ENCODE measurements at places on chromosomes 5 and 9.

- DNase-seq = no peak
Measured at GRCh38 chr5:30956251-30956650, 237.2 kb upstream of the CDH6 start.

GRCh38 chr9:104923740-104924139, 4.2 kb downstream of the ABCA1 start:
- no peak for DNase-seq

DNA sequence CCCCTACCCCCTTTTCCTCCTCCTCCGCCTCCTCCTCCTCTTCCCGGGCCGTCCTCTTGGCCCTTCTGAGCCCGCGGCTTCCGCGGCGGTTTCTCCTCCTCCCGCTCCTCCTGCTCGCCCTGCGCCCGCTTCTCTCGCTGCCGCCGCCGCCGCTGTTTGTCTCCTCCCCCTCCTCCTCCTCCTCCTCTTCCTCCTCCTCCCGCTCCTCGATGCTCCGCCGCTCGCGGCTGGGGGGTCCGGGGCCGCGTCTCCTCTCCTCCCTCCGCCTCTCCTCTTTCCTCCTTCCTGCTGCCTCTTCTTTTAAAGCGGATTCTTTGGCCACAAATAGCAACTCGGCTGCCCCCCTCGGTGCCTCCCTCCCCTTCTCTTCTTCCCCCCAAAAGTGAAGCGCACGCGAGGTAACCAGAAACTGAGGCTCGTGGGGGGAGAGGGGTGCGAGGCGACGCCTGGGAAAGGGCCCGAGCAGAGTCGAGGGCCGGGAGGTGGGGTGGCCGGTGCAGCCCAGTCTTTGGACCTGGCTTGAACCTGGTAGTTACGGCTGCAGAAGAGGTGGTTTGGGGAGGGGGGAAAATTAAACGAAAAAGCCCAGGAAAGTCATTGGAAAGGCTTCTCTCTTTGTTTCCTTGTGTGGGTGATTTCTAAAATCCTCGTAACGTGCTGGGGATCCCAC, 1058.5 kb upstream of the DMAC1 start:
- DNase-seq = peak; percentile 34

DNA sequence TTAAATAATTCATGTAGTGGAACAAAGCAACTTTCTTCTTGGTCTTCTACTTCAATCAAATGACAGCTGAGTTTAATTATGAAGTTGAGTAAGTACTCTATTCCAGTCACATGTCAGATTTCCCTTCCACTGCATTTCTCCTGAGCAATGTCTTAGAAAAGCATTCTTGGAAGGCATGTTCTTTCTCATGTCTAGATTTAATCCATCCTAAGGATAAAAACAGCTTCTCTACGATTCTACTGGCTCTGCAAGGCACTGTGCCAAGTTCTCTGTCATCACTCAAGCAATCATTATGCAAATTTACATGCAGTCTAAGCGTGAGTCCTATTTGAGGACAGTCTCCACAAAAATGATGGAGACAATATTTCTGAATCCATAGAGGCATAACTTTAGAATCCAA, 142.4 kb downstream of the YIPF5 start:
- DNase-seq = no peak

DNA sequence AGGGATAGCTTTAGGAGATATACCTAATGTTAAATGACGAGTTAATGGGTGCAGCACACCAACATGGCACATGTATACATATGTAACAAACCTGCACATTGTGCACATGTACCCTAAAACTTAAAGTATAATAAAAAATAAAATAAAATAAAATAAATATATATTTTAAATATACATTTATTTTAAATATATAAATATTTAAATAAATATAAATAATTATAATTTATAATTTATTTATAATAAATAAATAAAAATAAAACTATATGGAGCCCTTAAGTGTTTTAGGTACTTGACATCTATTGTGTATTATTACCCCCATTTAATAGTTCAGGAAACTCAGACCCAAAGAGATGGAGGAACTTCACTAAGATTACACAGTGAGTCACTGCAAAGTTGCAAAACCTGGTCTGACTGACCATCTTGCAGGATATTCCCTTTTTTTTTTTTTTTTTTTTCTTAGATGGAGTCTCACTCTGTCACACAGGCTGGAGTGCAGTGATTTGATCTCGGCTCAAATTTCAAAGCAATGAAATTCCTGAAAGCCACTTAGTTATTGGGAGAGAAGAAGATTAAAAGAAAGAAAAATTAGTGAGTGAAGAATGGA, 5.8 kb upstream of the C5orf52 start:
- no peak for DNase-seq

DNA sequence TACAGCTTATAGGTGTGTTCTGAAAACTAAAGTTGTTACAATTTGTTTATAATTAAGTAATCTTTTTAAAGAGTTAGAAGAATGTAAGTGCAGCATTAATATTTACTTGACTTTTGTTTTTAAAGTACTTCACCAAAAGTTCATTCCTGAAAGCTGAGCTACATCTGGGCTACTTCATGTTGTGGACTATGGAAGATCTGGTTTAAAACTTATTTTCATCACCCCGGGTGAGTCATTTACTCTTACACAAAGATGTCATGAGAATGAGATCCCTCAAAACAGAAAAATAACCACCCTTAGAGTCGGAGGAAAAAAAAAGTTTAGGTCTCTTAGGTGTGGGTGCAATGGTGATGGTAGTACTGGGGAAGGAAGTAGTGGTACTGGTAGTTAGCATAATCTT, 5.1 kb downstream of the POU5F2 start:
- no peak for DNase-seq

GRCh38 chr5:3181671-3182070, 414.0 kb upstream of the IRX1 start:
- no peak for DNase-seq

DNA sequence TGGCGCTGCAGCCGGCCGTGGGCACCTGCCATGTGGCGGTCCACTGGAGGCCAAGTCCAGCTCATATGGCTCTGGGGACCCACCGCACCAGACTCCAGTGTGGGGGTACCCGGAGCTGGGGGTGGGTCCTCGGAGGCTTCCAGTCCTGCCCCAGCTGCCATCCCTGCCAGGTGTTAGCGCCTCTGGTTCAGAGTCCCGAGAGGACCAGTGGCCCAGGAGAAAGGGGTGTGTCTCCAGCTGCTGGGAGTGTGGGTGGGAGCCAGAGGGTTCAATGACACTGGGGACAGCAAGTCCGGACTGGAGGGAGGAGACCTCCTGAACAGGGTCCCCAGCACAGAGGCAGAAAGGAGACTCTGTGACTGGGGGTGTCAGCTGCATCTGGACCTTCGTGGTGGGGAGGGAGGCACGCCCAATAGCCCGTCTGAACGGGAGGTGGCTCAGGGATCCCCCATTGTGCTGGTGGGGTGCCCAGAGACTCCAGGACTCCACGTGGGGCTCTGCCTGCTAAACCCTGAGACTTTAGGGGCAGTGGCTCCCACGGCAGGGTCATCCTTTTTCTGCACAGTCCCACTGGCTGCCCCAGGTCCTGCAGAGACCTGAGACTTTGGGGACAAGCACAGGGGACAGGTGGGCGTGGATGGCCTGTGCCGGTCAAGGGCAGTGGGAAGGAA, 2.4 kb upstream of the AHRR start:
- no peak for DNase-seq

DNA sequence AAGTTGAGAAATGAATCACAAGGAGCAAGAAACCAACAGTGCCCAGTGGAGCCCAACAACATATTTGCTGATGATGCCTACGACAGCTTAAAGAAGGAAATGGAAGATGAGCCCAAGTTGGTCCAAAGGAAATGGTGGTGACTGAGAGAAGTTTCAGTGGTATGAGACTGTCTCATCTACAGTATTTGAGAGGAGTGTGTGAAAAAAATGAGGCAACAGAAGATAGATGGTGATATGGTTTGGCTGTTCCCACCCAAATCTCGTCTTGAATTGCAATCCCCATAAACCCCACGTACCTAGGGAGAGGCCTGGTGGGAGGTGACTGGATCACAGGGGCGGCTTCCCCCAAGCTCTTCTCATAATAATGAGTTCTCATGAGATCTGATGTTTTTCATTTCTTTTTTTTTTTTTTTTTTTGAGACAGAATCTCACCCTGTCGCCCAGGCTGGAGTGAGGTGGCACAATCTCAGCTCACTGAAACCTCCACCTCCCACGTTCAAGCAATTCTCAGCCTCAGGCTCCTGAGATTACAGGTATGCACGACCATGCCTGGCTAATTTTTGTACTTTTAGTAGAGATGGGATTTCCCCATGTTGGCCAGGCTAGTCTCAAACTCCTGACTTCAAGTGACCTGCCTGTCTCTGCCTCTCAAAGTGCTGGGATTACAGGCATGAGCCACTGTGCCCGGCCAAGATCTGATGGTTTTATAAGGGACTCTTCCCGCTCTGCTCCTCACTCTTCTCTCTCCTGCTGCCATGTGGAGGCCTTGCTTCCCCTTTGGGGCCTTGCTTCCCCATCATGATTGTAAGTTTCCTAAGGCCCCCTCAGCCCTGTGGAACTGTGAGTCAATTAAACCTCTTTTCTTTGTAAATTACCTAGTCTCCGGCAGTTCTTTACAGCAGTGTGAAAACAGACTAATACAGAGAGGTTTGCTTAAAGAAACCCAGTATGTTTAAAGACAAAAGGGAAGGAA, 30.2 kb downstream of the EFCAB9 start:
- DNase-seq = peak; percentile 84

- DNase-seq = no peak
Measured at GRCh38 chr5:168790002-168790635, 211.0 kb upstream of the PANK3 start.

GRCh38 chr5:2801577-2802525, 50.4 kb upstream of the IRX2 start:
- no peak for DNase-seq

DNA sequence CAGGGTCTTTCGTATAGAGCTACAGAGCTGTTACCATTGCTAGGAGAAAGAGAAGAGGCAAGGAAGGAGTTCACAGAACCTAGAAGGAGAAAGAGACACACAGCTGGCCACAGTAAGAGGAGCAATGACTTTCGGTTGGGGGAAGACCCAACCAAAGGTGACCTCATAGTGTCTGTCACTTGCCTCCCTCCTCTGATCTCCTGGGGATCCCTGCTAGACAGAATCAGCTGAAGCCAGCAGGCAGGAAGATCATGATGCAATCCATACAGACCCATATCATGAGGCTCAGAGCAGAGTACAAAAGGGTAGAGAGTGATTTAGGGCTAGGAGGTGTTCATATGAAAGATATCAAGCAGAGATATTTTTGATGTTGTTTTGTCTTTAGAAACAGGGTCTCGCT, 26.0 kb upstream of the EPB41L4B start:
- no peak for DNase-seq

- DNase-seq = no peak
Measured at GRCh38 chr5:156396063-156396829, 69.3 kb downstream of the SGCD start.

DNA sequence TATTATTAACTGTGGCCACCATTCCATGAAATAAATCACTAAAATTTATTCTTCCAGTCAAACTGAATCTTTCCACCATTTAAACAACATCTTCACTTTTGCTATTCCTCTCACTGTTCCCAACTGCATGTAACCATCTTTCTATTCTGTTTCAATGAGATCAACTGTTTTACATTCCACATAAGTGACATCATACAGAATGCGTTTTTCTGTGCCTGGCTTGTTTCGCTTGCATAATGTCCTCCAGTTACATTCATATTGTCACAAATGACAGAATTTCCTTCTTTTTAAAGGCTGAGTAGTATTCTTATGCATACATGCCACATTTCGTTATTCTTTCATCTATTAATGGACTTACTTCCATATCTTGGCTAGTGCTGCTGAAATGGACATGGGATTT, 738.2 kb downstream of the SEMA5A start:
- no peak for DNase-seq

DNA sequence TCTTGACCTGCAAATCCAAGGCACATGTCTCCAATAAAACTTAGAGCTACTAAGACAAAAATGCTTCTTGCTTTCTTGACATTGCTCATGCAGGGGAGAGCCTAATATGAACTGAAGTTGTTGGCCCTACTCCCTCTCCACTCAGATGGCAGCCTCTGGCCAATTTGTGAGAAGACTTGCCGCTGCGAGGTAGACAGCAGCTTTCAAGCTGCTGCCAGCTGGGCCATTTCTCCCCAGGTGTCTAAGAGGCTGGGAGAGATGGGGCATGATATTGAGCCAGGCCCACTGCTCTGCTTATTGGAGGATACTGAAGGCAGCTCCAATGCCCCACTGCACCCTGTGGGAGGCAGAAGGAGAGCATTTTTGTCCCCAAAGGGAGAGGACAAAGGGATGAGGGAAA, 380.5 kb downstream of the RASEF start:
- DNase-seq = no peak

- no peak for DNase-seq
Measured at GRCh38 chr9:121259935-121260334, 8.0 kb upstream of the GSN start.

DNA sequence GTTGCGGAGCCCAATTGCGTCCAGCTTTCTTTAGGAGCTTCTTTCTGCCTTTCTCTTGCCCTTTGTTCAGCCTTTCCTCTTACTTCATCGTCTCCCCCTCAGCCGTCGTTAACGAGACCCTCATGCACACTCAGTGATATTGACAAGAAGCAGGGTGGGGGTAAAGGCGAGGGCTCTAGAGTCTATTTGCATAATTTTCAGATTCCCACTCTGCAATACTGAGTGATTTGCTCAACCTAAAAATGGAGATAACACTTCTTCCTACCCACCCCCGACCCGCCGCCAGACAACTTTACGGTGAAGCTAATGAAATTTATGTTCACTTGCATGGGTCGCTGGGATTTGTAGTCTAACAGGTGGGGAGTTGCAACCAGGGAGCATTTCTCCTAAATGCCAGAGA, 1.3 kb upstream of the TBC1D2 start:
- DNase-seq = peak; percentile 40

DNA sequence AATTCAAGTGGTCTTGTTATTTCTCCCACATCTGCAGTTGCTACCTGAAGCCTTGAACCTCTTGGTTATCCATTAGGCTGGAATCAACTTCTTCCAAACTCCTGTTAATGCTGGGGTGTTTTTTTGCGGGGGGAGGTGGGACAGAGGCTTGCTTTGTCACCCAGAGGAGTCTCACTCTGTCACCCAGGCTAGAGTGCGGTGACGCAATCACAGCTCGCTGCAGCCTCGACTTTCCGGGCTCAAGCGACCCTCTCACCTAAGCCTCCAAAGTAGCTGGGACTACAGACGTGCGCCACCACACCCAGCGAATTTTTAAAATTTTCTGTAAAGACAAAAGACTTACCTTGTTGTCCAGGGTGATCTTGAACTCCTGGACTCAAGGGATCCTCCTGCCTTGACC, 4.4 kb downstream of the SCGB3A1 start:
- no peak for DNase-seq

DNA sequence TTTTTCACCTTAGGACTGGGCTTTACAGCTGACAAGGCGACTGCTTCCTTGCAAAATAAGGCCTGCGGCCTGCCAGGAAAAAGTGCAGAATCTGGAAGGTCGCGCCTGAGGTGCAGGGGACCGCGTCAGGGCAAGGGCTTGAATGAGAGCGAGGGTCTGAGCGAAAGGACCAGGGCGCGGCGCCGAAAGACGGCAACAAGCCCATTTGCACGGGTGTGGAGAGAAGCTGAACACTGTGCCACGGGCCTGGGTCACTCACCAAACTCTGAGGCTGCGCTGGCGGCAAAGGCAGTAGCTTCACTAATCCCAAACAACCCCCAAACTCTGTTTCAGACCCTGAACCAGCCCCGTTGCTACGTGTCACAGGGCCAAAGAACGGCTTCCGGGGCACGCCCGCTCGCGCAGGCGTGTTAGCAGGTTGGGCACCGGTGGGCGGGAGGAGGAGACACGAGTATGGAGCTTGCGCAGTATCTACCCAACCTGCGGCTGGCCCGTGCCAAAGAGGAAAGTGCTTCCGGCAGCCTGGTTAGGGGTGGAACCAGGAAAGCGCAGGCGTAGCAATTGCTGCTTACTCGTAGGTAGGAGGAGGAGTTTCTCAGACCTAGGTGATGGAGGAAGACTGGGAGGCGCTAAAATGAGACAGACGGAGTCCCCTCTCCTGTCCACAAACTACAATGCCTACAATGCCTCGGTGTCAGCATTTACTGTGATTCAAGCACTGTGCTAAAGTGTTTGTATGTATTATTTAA, at the start of the genes KCTD16 and YIPF5:
Gene KCTD16 (plus strand): TSS at position 598 of the 749 bp plus-strand sequence.
Gene YIPF5 (minus strand): TSS at position 384 of the 749 bp plus-strand sequence. CDS start 704 bp downstream, outside the sequence.
- peak; percentile 99 for DNase-seq

Data from activated CD4-positive, alpha-beta T cell treated with anti-CD3 and anti-CD28 coated beads, Interleukin-10, Interleukin-2, amounts not matched to agents 100 ng/mL and 50 ng/mL, durations not matched to agents 16 hours and 8 hours (primary cell).